ENCODE measurements at places on chromosomes 3 and 15.

DNA sequence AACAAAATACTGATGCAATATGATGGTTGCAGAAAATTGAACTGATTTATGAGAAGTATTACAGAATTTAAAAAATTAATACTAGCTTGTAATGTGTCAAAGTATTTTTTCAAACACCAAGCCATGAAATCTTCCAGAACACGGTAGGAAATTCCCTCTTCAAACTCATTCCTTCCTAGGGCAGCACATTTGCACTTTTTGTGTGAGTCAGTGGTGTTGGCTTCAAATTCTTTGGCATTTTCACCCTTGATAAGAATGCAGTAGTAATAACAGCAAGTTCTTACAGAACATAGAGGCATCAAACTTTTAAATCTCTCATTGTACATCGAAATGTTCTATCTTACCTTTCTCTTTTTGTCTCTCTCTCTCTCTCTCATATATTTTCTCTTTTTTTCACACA, 191.8 kb downstream of the CGGBP1 start:
- DNase-seq: no peak

DNA sequence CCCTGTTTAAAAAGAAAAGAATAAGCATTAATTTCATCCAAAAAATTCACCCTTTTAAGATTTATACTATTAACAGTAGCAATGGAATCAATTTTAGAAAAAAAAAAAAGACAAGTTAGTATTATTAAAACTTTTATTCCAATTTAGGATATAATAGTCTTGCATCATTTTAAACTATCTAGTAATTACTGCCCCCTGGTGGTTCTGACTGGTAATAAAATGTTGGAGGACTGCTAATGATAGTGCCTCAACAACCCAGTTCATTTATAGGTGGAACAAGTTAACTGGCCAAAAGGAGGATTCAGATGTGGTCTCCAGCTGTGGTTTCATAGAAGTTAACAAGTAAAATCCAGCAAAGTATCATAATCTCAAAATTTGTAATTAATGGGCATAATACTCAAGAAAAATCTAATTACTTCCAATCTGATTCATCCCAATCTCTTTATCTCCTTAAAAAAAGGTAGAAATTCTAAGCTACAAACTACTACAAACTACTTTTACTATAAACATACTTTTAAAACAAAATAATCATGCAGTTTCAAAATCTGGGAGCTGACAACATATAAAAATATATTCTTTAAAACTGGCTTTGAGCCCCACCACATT, 30.7 kb upstream of the WDR49 start:
- DNase-seq: peak; percentile 81

DNA sequence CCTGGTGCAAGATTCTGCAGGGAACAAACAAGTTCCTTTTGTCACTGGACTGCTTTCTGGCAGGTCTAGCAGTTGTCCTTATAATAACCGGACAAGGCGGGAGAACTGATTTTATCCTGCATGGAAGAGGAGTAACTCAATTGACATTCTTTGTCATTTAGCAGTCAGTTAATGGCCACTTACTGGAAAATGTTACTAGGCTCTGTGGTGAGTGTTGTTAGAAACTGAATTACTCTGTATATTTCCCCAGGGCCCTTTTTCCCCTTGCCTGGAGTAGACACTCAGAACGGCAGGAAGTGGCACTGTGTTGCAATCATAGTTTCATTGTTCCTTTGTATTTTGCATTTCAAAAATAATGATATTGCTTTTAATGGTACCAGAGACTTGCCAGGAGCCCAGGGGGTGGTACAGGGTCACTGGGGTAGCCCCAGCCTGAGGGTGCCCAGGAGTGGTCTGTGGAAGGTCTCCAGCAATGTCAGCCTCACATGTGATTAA, 318.6 kb upstream of the LRRFIP2 start:
- no peak for DNase-seq

DNA sequence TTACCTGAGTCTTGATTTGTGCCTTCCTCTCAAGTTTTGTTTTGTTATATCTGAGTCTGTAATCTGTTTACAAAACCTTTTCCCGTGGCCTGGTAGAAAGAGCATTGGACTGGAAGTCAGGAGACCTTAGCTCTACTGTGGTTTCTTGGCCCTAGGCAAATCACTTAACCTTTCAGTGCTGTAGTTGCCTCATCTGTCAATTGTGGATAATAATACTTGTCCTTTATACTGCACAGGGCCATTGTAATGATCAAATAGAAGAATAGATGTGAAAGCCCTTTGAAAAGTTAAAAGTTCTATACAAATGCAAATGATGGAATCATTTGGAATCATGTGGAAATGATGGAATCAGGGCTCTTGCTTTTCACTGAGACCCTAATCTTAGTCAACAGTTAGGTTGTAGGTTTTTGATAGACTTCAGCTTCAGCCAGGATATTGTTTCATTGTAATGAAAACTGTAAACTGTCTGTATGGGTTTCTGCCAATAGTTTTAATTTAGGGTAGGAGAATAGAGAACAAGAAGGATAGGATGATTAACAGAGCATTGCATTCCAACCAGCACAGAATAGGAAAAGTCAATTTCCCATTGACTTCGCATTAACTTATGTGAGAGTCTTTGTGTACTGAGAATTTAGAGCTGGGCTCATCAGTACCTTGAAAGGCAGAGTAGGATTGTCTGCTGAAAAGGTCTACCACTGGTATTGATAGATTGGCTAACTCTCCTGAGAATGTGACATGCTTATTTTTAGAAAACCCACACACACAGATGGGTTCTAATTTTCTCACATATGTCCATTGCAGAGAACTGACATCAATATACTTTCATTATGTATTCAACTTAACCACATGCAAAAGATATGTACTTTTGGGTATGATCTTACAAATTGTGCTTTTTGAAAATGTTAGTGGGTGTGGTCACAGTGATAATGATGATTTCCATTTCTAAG, 21.8 kb downstream of the MAP2K5 start:
- no peak for DNase-seq

DNA sequence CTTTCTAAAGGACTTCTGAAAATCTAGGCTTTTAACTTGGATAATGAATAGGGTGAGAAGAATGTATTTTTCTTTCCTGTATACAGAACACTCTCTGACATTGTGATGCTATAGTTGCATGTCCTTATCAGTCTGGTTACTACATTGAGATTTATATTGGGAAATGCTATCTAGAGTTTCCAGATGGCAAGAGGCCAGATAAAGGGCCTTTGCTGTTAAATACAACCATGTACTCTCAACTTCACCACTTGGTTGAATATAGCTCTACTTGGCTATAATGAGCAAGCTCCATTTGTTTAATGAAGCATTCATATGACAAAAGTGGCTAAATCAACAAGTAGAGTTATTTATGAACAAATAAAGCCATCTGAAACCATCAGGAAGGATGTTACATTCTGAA, 91.0 kb downstream of the IGSF11 start:
- DNase-seq: peak; percentile 34

DNA sequence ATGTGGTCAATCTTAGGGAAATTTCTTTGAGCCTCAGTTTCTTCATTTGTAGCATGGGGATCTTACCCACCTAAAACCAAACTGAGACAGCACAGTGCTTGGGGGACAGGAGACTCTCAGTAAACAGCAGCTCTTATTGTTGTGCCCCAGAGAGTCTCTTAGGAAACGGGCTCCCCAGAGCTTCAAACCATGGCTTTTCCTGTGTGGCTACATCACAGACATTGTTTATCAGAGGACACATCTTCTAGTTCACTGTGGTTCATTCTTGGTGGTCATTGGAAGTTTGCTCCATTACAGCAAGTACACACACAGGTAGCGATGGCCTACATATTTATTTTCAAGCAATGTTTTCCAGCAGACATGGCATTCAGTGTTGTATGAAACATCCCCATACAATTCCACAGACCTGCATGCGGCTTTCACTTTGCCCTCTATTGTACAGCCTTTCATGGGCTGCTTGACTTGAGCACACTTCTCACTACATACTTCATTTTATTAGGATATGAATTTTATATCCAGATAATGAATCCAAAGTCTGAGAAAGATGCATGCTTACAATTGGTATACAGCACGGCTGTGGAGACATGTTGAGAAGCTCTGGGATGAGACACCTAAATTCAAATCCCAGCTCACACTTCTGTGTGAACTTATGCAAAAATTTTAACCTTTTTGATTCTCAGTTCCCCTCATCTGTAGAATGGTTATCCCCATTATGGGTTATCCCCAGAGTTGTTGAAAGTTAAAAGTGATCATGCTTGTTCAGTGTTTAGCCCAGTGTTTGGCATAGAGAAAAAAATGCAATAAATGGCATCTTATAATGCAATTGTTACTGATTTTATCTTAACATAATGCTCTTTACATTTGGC, 84.8 kb upstream of the ICE2 start:
- no peak for DNase-seq

DNA sequence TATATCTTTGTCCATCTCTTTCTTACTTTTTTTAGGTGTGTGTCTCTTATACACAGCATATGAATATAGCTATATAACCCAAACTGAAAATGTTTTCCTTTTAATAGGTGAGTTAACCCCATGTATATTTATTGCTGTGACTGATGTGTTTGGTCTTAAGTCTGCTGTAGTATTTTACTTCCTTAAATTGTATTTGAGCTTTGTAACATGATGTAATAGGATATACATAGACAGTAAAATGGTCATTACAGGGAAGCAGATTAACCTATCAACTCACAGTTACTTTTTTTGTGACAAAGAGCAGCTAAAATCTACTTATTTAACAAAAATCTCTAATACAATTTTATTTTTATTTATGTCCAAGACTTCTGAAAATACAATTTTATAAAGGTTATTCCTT, 51.8 kb upstream of the CDAN1 start:
- no peak for DNase-seq

- no peak for DNase-seq
Observed at GRCh38 chr3:101936419-101937356, 87.4 kb downstream of the NFKBIZ start.

DNA sequence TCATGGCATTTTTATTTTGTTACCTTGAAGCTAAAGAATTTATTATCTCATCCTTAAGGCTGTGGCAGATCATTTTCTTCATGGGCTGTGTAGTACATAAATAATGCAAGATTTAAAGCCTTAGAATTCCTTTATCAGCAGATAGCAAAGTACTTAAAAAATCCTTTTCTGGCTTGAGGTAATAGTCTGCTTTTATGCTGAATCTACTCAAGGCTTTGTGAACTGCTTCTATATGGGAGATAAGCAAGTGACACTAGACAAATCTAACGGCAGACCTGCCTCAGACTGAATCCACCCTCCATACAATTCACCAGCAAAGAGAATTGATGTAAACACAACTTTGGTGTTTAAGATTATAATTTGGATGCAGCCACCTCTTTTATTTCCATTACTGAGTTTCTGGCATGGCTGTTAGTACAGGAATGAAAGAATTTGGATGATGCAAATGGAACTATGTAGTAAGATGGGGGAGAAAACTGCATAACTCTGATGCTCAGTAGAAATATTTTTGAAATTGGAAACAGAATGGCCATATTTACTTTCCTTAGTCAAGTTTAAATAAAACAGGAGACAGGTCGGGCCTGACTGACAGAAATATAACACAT, 1121.5 kb downstream of the NAALADL2 start:
- no peak for DNase-seq

GRCh38 chr3:12186515-12187286, 28.0 kb upstream of the TIMP4 start:
- DNase-seq: no peak

GRCh38 chr3:176579711-176580185, 617.5 kb downstream of the TBL1XR1 start:
- peak; percentile 99 for DNase-seq

DNA sequence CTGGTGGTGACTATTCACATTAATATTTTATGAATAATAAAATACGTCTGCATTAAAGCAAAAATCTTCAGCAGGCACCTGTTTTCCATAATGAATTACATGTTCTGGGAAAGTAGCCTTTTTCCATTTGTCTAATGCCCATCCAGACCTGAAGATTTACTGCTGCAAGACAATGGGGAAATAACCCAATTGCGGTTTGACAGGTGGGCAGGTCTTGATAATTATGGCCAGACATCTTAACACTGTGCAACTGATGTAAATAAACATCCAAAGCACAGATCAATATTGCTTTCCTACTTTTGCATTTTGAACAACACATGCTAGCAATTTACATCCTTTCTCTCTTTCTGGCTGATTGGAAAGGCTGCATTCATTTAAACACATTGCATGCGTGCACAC, 173.9 kb downstream of the MEIS2 start:
- DNase-seq: no peak

DNA sequence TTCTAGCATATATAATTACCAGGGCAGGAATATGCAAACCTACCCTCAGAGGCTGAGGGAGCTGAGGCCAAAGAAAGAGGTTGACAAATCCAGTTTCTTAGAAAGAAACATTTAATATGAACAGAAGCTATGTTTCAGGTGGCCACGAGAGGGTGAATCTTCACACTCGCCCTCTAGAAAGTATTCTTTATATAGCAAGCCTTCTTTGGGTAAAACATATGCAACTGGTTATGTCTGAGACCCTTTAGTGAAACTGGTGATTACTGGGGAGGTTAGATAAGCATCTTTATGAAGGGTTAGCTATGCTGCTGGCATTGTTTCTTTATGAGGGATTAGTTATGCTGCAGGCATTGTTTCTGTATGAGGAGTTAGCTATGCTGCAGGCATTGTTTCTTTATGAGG, 50.7 kb upstream of the GOLGA6L2 start:
- DNase-seq: no peak

DNA sequence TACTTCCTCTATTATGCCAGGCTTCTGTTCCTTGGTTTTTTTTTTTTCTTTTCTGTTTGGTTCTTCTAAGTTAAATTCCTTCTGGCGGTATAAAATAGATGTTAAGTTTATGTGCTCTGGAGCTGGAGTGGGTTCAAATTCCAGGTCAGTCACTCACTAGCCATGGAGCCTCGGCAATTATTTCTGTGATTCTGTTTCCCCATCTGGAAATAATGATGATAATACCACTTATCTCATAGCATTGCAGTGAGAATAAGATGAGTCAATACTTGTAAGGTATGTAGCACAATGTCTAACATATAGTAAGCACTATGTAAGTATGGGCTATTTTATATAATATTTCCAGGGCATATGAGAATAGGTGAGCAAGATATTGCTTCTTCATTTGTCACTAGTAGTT, 33.2 kb upstream of the ZDHHC23 start:
- no peak for DNase-seq

GRCh38 chr3:122092460-122093165, 37.5 kb downstream of the CD86 start:
- no peak for DNase-seq

DNA sequence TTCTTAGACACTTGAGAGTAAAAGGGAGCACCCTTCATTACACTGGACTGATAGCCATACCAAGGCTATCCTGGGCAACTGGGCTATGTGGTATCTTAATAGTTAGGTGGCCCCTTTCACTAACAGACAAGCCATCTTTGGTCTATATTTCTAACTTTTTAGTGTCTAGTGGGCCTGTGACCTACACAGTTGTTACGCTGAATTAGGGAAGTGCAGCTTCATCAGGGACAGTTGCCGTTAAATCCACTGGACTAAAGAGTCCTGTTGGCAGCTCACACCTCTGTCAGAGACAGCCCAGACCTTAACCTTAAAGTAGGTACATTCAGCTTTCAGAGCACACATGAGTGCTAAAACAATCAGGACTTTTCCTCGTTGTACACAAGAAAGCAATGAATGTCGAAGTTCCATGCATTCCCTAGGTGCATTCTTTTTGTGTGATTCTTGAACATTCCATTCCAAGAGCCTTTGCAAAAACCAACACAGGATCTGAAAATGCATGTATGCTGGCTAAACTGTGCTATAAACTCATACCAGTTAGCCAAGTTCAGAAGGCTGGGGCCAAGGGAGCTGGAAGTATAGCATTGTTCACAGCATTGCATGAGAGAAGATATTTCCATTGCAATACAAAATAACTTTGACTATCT, 230.2 kb upstream of the EIF1B start:
- DNase-seq: no peak

GRCh38 chr3:5092018-5092417, 30.1 kb upstream of the ARL8B start:
- DNase-seq: no peak

All from NCI-H524 (cell line).